ENCODE measurements at places on chromosomes 16 and 17. TPM values are rescaled to one million over a fixed set of nuclear protein-coding genes. Genes with fewer than 3 reads are reported as not detected.

DNA sequence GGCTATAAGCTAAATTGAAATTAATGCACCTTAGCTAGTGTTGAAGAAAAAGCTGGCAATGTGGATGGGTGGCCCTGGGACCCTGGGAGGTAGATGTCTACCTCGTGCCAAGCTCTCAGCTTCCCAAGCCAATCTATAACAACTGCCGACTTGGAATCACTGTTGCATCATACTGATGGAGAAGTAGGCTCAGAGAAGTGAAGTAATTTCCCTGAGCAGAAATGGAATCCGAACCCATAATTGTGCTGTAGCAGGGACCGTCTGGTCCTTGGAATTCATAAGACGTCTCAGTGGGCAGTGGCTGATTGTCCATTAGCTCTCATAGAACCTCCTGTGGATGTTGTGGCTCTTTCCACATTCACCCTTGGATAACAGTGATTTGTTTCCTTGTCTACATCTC is 196.6 kb downstream of the RAB11FIP4 start:
- DNase-seq = no peak

- no peak for DNase-seq
Measured at GRCh38 chr17:343211-343610, 9.4 kb downstream of the RPH3AL start.

DNA sequence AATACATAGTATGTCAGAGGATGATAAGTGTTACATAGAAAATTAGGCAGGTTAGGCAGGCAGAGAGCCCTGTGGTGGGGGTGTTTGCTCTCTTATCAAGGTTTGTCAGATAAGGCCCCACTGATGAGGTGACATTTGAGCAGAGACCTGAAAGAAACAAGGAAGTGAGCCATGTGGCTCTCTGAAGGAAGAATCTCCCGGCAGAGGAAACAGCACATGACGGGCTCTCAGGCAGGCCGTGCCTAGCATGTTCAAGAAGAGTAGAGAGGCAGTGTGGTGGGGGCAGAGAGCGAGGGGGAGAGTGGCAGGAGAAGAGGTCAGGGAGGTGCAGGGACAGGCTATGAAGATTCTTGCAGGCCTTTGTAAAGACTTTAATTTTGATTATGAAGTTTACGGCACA is 82.0 kb upstream of the ASIC2 start:
- no peak for DNase-seq

DNA sequence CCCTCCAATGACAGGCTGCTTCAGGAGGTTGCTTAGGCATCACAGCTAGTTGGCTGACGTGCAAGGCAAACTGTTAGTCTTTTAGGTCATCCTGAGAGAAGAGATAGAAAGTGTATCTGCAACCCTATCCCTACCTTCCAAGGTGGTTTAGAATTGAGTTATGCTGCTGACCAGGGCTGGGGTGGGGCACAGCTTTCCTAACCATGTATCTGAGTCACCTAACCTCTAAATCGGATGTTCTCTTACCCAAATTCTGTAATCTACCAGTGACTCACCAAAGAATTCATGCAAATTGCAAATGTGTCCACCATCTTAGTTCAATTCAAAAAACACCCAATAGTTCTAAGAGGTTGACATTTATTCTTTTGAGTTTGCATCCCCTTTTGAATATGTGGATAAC is 107.2 kb upstream of the DYNLRB2 start:
- no peak for DNase-seq

C17orf78 gene
- not detected for polyA plus RNA-seq

CX3CL1 gene
- polyA plus RNA-seq = 5.8 TPM

DNA sequence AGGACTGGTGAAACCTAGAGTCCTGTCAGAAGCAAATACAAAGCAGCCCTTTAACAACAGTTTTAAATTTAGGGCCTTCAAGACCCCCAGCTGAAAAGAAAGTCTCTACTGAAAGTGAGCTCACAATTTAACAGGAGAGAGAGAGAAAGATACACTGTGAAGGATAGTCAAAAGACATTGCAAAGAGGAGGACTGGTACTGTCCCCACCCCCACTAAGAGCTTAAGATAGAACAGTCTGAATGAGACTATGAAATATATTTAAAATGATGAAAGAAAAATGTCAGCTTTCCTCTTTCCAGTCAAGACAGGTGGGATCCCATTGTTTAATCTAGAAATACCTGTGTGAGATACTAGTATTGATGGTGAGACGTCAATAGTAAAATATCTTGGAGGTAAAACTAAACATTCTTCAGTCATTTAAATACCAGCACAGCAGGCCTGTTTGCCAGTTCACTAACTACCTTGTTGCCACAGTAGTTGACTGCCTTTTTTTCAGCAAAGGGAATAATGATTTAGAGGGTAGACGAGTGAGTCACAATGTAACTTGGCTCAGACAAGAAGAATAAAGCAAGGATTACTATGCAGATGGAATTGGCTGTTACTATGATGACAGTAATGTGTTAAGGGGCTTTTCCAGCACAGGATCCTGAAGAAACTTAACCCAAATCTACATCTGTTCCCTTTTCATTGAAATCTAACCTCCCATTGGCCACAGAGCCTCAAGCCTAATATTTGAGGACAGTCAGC is 47.2 kb upstream of the RASL10B start:
- no peak for DNase-seq

GRCh38 chr17:38867968-38868816 is 1.7 kb upstream of the LASP1 start:
- no peak for DNase-seq

DNA sequence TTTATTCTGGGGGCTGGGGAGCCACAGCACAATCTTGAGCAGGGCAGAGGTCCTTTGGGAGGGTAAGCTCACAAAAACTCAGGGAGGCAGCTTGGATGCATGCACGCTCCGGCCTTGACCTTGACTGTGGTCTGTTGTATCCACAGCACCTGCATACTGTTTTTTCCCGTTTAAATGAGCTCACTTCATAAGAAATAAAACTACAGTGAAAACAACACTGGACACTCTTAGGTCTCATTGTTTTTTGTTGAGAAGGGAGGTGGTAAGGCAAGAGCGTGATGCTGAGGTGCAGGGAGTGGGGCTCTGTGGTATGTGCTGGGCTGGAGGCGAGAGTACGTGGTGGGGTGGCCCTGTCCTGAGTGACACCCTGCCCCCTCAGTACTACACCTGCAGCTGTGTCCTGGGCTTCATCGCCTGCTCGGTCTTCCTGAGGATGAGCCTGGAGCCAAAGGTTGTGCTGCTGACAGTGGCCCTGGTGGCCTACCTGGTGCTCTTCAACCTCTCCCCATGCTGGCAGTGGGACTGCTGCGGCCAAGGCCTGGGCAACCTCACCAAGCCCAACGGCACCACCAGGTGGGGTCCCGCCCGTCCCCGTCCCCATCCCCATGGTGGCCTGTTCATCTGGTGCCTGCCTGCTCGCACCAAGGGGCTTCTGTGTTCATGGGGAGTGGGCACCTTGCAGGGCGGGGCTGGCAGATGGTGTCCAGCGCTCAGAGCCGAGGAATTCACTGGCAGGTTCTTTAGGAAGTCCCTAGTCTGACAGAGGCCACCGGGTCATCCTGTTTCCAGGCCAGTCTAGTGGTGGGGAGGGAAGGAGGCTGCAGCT is 44.2 kb downstream of the ADCY7 start:
- DNase-seq = peak; percentile 28

ZPBP2 gene
- not detected for polyA plus RNA-seq

- no peak for DNase-seq
Measured at GRCh38 chr17:37815536-37815935, 70.7 kb upstream of the HNF1B start.

DNA sequence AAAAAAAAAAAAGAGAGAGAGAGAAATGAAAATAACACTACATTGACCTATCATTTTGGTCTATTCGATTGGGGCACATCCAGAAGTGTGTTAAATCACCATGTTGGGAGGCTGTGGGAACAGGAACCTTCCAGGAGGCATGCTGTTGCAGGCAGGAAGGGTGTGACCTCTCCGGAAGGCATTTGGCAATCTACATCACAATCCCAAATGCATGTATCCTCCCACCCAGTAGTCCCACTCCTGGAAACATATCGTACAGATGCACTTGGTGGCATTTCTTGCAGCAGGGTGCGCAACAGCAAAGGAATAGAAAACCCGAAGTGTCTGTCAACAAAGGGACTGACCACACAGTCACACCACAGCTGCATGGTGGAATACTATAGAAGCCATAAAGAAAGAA is 7.9 kb downstream of the PLLP start:
- no peak for DNase-seq

PIPOX gene
- polyA plus RNA-seq = 0.31 TPM

DNA sequence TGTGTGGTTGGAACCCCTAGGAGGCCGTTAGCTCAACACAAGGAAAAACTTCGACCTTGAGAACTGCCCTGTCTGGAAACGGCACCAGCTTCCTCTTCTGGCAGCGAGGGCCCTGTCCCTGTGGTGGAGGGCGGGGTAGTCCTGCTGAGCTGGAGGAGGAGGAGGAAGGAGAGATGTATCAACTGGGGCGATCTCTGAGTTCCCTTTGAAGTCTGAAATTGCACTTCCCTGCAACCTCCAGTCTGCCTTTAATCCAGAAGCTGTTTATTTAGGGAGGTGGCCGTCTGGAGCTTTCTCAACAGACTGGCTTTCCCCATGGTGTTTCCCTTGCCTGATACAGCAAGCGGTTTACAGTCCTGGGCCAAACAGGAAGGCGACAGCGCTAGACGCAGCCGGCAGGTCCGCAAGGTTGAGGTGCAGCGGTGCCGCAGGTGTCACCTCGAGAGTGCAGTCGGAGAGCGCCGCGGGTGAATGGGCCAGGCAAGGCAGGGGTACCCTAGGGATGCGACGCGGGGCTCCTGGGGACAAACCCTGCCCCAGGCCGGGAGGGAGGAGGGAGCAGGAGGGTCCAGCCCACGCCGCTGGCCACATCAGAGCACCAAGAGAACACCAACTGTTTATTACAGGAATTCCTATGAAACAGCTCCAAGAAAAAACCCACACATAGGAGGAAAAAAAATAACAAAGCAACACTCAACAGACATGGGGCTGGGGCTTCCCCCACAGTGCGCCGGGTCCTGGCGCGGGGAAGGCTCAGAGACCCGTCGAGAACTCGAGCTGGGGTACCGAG is 11.4 kb upstream of the MRPS23 start:
- DNase-seq = peak; percentile 70

DNA sequence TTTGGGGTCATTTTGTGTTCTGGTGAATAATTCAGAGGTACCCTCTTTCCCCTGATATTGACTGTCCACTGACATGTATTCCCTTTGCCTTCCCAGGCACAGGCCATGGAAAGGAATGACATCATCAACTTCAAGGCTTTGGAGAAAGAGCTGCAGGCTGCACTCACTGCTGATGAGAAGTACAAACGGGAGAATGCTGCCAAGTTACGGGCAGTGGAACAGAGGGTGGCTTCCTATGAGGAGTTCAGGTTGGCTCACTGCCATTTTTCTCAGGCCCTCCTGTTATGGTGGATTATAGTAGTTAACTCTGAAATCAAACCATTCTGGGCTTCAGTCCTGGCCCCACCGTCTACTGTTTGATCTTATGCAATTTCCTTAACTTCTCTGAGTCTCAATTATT is 1.6 kb upstream of the EFTUD2 start:
- no peak for DNase-seq

ST6GALNAC2 gene
- 0.57 TPM for polyA plus RNA-seq

- no peak for DNase-seq
Measured at GRCh38 chr17:80839970-80840369, 151.7 kb upstream of the CHMP6 start.

HSBP1 gene
- polyA plus RNA-seq = 99.8 TPM

DNA sequence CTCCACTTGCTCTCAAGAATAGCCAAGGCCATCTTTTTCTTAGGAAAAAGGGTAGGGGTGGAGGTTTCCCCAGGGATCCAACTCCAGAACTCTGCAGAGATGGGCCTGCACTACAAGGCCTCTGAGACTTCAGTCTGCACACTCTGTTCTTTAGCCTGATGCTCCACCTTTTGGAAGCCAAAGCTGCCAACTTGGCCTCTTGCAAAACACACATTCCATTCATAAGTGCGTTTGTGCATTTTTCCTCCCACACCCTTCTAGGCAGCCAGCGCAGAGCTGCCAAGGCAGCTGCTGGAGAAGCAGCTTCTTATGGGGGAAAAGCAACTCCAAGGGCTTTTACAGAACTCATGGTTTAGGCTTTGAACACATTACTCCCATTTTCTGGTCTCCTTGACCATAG is 45.3 kb downstream of the REXO5 start:
- DNase-seq = no peak

CD300A gene
- polyA plus RNA-seq = not detected

- no peak for DNase-seq
Measured at GRCh38 chr16:27269300-27270150, 953 bp upstream of the NSMCE1 start.

FOXN1 gene
- not detected for polyA plus RNA-seq

CCL7 gene
- polyA plus RNA-seq = 0.50 TPM

ENPP7 gene
- not detected for polyA plus RNA-seq

PRR29 gene
- polyA plus RNA-seq = 2.5 TPM

DNA sequence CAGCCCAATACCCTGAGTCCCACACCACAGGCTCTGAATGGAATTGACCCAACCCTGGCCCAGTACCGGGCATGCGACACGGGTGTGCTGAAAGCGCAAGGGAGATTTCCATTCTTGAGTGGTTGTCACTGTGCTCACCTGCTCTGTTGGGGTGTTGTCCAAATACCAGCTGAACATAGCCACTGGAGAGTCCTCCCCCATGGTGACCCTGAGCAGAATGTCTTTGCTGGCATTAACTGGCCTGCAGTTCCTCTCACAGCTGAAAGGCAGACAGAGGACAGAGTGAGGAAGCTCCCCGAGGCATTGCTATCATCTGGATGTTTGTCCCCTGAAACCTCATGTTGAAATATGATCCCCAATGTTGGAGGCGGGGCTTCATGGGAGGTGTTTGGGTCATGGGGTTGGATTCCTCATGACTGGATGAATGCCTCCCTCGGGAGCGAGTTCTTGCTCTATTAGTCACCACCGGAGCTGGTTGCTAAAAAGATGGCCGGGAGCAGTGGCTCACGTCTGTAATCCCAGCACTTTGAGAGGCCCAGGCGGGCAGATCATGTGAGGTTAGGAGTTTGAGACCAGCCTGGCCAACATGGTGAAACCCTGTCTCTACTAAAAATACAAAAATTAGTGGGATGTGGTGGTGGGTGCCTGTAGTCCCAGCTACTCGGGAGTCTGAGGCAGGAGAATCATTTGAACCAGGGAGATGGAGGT is 57.3 kb upstream of the BCO1 start:
- DNase-seq = no peak

CCL16 gene
- not detected for polyA plus RNA-seq

- no peak for DNase-seq
Measured at GRCh38 chr17:39776252-39776651, 38.5 kb downstream of the GRB7 start.

DNAH2 gene
- 0.18 TPM for polyA plus RNA-seq

SOX15 gene
- polyA plus RNA-seq = 1.3 TPM

DNA sequence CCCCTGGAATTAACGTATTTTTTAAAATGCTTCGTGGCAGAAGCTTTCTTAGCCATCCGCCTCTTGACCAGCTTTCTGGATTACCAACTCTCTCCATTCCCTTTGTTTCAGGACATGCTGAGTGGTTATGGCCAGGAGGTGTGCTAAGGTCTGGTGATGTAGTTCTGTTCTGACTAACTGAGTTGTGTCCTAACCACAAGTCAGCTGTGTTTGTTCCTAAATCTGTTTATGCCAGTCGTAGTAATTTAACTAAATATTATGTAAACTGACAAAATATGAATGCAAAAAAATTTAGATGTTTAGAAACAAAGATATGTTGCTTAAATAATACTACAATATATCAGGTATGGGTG is 61.6 kb downstream of the MRTFB start:
- no peak for DNase-seq

GRCh38 chr17:21253646-21254441 is 634 bp upstream of the NATD1 start:
- DNase-seq = no peak

ZNF23 gene
- 7.3 TPM for polyA plus RNA-seq

Data from SK-N-SH (cell line).